ENCODE measurements at places on chromosomes 4 and X.

DNA sequence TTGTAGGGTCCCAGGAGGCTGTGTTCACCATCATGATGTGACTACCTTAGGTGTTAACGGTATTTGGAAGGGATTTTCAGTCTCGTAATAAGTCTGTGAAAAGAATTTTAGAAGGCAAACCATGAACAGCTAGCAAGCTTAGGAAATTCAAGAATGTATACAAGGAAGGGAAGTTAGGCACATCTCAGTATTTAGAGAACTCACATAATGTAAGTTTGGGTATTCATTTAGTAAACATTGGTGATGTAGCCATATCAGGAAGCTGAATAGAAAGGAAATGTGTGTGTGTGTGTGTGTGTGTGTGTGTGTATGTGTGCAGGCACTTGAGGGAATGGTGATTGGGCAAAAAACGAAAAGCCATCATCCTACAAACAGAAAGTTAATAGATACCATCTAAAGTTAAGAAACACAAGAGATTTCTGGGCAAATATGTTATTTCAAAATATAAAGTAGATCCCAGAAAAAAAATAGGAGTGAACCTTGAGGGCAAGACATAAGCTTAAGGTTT lies 34.7 kb upstream of the PRKX start:
- no peak for DNase-seq

GRCh38 chrX:49041744-49042580 lies 1.2 kb downstream of the TFE3 start:
- DNase-seq, result no peak

DNA sequence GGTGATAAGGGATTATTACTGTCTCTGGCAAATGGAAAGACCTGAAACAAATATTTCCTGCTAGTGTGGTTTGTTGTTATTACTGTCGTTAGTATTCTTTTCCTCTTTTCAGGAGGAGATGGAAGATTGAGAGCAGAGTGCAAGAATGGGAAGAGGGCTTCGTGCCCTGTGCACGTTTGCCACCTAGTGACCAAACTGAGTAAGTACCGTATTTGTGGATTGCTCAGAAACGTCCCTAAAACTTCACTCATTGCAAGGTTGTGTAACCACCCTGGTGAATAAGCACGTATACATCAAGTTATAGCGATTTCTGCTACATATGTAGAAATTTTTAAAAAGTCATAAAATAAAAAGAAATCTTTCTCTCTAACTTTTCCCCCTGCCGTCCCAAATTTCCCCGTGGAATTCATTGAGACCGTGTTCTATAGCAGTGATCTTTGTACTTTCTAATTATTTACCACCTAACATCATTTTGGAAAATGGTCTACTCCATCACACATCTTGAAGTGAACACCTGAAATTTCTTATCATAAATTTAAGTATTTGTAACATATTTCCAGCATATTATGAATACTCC lies 24.3 kb downstream of the LINC00632 start:
- DNase-seq, result no peak

DNA sequence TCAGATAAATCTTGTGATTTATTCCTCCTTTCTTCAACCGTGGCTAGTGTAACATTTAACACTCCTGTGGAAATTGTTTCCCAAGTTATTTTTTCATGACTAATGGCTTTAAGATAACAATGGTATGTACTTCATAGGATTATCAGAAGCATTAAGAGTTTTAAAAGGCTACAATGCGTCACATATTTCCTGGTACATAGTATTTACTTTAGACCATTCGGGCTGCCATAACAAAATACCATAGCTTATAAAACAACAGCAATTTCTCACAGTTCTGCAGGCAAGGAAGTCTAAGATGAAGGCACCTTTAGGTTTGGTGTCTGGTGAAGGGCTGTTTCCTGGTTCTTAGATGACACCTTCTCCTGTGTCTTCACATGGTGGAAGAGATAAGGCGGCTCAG lies 158.6 kb downstream of the PAPSS1 start:
- no peak for DNase-seq

Measured in activated CD8-positive, alpha-beta memory T cell treated with anti-CD3 and anti-CD28 coated beads for 24 hours (primary cell).